ENCODE measurements at places on chromosomes 2 and 18. TPM values are rescaled to one million over a fixed set of nuclear protein-coding genes. Genes with fewer than 3 reads are reported as not detected.
A peak's percentile ranks its signal among the peaks of the same experiment; 100 is the strongest.

DNA sequence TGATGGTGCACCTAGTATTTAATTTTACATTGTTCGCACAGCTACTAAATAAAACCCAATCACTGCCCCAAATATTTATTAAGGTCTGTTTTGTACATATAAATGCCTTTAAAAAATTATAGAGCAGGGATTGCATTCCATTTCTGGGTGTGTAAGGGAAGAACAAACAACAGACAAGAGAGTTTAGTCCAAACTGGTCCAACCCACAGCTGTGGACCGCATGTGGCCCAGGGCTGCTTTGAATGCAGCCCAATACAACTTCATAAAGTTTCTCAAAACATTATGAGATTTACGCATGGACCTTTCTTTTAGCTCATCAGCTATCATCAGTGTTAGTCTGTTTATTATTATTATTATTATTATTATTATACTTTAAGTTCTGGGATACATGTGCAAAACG, 114.8 kb upstream of the LRATD1 start:
- no peaks in the 10 kb centered on the region for H3K27me3 ChIP-seq
- H3K4me3 ChIP-seq = no peak overlapping the region
- no peak for DNase-seq
- H3K4me1 ChIP-seq = no peaks in the 10 kb centered on the region
- H3K27ac ChIP-seq = no peak overlapping the region

GRCh38 chr18:57854726-57855125, 51.6 kb upstream of the ATP8B1 start:
- H3K27ac ChIP-seq = no peak overlapping the region
- no peaks in the 10 kb centered on the region for H3K27me3 ChIP-seq
- no peaks in the 10 kb centered on the region for H3K4me1 ChIP-seq
- DNase-seq = no peak

The DSG4 gene
- total RNA-seq = not detected

DNA sequence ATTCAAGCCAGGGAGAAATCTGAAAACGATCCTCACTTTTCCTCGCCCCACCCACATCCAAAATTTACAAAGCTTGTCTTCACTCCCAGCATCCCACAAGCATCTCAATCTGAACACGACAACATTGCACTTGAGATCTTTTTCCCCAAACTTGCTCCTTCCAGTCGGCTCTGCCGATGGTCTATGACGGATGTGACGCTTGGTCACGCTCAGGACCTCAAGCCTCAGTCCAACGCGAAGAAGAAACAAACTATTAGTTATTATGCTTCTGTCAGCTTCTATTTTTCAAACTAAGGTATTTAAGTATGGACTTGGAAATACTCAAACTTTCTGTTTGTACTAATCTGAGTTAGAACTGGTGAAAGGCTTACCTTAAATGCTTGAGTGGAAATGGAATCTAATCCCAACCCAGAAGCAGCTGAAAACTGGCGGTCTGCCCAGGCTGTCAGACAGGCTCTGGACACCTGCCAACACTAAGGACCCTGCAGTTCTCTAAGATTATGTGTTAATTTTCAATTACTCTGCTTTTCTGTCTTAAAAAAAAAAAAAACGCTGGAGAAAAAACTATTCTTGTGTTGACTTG, 132.1 kb upstream of the DNMT3A start:
- H3K27me3 ChIP-seq = no peaks in the 10 kb centered on the region
- peaks cover 4% of the 10 kb centered on the region for H3K4me1 ChIP-seq
- DNase-seq = peak; percentile 24
- no peak overlapping the region for H3K4me3 ChIP-seq

- no peak for DNase-seq
- H3K27me3 ChIP-seq = peaks cover 16% of the 10 kb centered on the region
- H3K4me3 ChIP-seq = no peak overlapping the region
Observed at GRCh38 chr2:30759481-30759880, 47.8 kb downstream of the CAPN13 start.

DNA sequence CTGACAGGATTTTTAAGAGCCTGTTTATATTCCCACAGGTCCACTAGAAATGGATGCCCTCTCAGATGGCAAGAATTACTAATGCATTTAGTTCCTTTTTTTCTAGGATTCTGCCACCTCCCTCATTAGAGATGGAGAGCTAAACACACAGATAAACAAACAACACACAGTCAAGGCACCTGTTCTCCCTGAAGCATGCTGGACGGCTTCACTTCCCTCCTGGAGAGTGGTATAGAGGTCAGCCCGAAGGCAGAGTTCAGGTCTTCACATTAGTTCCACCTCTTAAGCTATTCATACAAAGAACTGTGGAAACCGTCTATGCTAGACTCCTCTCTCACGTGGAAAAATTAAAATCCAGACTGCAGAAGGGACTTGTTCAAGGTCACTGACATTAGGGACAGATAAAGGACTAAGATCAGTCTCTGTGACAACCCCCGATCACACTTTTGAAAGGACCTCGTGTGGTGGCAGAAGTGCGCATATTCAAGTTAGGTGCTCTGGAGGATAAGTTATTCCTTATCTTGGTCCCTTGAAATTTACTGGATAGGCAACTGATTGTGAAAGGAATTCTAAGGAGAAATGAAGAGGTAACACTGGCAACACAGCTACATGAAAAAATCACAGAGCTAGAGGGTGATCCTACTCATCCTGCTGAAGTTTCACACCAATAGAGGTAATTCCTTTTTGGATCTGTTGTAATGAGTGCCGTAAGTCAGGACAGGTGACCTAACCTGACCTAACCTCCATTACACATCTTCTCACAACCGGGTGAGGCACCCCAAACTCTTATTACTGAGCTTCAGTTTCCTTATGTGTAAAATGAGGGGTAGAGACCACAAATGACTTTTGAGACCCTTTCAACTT, 75.1 kb downstream of the SPRED2 start:
- H3K27me3 ChIP-seq = no peaks in the 10 kb centered on the region
- no peaks in the 10 kb centered on the region for H3K36me3 ChIP-seq
- no peak overlapping the region for H3K4me3 ChIP-seq
- H3K27ac ChIP-seq = no peak overlapping the region

The CBLN2 gene
- total RNA-seq = not detected

DNA sequence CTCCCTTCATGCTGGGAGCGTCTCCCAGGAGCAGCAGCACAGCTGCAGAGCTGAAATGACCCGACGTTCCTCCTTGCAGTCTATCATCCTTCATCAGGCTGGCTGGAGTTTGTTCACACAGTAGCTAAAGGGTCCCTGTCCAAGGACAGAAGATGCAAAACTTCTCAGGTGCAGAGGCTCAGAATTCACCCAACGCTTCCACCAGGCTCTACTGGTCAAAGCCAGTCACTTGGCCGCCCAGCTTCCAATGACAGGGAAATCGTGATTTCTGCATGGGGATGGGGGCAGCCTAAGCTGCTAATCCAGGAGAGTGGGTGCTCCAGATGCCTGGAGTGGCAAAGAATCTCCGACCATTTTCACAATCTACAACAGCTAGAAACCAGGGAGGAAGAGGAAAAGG, 97.0 kb upstream of the SALL3 start:
- no peak overlapping the region for H3K4me3 ChIP-seq
- DNase-seq = no peak
- H3K27ac ChIP-seq = no peak overlapping the region

DNA sequence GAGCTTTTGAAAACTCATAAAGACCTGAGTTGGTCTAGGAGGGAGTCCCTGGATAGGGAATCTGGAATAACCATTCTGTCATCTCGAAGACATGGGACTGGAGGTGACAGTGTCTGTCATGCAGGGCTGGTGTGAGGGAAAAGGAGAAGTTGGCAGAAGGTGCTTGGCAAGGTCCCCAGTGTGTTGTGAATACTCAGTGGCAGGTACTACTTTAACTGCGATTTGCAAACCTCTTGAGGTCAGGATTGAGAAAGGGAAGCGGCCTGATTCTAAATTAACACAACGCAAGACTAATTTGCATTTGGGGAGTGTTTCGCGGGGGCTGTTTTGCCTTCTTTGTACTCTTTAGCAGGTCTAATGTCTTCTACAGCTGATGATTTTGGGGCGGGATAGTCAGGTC, 77.0 kb upstream of the TMEM200C start:
- no peaks in the 10 kb centered on the region for H3K27me3 ChIP-seq
- H3K4me3 ChIP-seq = no peak overlapping the region
- H3K4me1 ChIP-seq = peaks cover 6% of the 10 kb centered on the region
- H3K27ac ChIP-seq = no peak overlapping the region
- H3K36me3 ChIP-seq = no peaks in the 10 kb centered on the region

DNA sequence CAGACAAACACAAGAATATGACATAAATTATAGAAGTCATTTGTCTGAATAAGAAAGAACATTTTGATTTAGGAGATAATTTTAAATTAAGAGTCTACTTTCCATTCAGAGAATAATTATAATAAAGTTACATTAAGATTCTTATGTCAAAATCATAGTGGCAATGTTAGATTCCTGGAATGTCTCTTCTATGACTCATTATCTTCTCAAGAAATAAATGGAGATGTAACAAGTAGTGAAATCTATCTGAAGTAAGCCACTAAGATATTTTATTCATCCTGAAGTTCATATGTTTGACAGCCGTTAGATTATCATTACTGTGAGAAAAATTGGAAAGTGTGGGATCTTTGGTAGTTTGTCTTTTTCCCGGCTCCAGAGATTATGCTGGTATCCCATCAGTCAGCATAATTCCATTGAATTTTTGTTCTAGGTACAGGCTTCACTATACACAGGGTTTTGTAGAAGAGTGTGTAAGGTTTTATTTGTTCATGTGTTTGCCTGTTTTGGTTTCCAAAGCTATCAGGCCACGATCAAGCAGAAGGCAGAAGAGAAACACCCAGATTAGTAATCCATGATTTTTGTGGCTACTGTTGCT, 1246.6 kb upstream of the LRRTM1 start:
- no peak overlapping the region for H3K27ac ChIP-seq
- no peaks in the 10 kb centered on the region for H3K36me3 ChIP-seq
- DNase-seq = no peak
- H3K27me3 ChIP-seq = no peaks in the 10 kb centered on the region
- no peaks in the 10 kb centered on the region for H3K4me1 ChIP-seq

DNA sequence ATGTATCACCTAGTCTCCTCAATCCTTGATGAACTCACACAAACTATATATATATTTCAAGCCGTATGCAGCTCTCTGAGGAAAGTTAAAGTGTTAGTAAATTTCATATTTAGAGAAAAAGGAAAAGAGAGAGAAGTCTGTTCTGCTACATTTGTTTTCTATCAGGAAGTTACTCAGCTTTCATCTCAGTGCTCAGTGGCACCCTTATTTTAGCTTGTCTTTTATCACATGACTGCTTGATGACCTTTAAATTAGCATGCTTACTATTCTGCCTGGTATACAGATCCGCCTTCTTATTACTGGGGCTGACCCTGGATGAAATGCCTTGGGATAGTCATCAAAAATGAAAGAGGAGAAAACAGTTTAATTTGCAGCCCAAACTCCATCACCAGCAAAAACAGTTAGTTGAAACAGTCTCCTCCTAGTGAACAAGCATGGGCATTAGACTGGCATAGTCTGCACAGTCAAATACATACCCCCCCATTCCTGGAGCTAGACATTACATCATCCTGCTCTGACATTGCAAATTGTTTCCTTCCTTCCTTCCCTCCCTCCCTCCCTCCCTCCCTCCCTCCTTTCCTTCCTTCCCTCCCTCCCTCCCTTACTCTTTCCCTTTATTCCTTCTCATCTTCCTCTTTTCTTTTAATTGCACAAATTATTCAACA, 215.7 kb downstream of the TMEM182 start:
- H3K36me3 ChIP-seq = no peaks in the 10 kb centered on the region
- no peak overlapping the region for H3K4me3 ChIP-seq
- H3K4me1 ChIP-seq = no peaks in the 10 kb centered on the region
- DNase-seq = no peak
- H3K27ac ChIP-seq = no peak overlapping the region

DNA sequence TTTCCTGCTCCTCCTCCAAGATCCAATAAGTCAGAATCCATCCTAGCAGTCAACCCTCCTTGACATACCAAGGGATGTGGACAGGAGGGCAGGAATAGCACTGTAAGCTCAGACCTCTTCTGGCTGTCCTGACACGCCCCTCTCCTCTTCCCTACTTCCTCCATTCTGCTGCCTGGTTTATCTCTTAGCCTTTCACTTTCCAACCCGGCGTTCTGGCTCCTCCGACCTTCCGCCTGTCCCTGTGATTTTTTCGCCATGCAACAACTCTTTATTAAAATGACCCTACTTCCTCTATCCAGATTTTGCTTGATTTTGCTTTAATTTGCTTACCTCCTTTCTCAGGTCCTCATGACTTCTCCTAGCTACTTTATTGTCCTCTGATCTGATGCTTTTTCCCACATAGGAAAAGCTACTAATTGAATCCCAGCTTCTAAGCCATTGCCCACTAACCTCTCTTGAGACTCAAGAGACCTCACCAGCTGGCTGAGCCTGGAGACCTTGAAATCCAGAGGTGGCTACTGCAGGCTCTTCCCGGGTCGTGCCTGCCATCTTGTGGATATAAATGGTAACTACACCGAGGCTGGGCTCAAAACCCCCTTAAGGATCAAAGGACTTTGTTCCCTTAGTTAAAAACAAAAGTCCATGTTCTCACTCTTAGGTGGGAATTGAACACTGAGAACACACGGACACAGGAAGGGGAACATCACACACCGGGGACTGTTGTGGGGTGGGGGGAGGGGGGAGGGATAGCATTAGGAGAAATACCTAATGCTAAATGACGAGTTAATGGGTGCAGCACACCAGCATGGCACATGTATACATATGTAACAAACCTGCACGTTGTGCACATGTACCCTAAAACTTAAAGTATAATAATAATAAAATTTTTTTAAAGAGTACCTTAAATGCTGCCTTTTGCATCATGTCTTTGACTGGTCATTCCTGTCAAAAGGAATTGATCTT, 139.4 kb downstream of the AKAIN1 start:
- H3K4me1 ChIP-seq = no peaks in the 10 kb centered on the region
- peak; percentile 60 for DNase-seq
- no peak overlapping the region for H3K27ac ChIP-seq
- H3K27me3 ChIP-seq = no peaks in the 10 kb centered on the region
- no peaks in the 10 kb centered on the region for H3K36me3 ChIP-seq

DNA sequence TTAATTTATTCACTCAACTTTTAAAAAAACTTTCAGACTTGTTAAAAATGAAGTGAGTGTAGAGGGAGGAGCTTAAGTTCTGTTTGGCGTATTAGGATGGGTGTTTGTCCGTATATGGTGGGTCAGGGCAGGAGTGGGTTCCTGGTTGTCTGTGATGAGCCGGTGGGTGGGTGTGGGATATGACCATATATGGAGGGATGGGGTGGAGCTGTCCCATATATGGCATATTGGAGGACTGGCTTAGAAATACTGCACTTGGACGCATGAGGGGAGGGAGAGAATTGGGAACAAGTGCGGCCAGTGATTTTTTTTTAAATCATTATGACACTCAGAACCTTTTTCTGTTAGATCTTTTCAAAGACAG, 1.5 kb downstream of the KDM3A start:
- H3K36me3 ChIP-seq = no peaks in the 10 kb centered on the region
- peak overlapping the region; percentile 96 for H3K27ac ChIP-seq
- peaks cover 26% of the 10 kb centered on the region for H3K4me1 ChIP-seq
- peak overlapping the region; percentile 86 for H3K4me3 ChIP-seq
- no peaks in the 10 kb centered on the region for H3K27me3 ChIP-seq

- H3K4me3 ChIP-seq = no peak overlapping the region
- no peaks in the 10 kb centered on the region for H3K4me1 ChIP-seq
- no peaks in the 10 kb centered on the region for H3K27me3 ChIP-seq
- no peak overlapping the region for H3K27ac ChIP-seq
Observed at GRCh38 chr18:33424266-33424946, 16.1 kb downstream of the CCDC178 start.

The PLCL1 gene
- total RNA-seq = 77.3 TPM

The LAMA3 gene
- 2.9 TPM for total RNA-seq

The MPP4 gene
- total RNA-seq = not detected

Measured in heart left ventricle (tissue), 16 donors.